ENCODE measurements at places on chromosomes 2 and 18.

DNA sequence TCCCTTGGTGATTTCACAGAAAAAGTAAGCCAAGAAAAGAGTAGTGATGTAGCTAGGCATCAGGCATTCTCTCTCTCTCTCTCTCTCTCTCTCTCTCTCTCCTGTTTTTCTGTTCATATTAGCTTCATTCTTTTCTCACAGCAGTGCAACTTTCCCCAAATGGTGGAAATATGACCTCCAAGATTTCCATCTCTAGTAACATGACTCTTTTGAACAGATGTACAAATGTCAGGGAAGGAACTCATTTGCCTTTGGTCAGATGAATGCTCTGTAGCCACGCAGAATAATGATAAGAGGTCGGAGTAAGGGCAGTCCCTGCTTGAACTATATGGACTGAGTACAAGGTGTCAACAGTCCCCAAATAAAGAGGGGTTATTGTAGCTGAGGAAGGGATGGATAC, 316.2 kb downstream of the GALNT13 start:
- no peak overlapping the region for H3K27ac ChIP-seq
- H3K36me3 ChIP-seq, result no peaks in the 10 kb centered on the region
- no peaks in the 10 kb centered on the region for H3K27me3 ChIP-seq
- no peaks in the 10 kb centered on the region for H3K4me1 ChIP-seq

DNA sequence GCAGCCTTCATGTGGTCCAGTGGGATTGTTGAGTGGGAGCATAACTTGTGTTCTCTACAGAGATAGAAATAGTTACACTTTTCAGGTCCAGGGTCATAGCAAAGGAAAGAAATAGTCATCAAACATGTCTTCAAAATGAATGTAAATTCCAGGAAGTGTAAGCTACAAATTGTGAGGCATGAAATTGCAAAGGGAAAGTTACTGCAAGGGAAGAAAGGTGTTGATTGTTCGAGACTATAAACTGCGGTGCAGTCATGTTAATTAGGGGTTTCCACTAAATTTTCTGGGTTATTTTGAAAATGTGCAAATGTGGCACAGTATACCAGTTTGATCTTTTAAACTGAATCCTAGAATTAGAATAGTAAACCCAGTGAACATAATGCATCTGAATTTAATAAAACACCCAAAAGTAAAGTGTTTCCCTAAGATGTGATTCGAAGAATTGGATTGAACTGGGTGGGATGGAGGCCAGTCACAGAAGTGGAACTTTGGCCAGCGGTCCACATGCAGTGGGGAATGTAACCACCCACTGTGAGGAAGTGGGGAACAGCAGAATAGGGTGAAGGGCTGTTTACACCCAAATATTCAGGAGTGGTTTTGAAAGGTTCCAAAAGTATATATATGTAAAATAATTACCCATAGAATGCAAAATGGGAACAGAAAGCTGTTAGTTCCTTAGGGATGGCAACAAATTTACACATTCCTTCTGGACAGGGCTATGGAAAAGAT, 126.5 kb upstream of the CCDC68 start:
- H3K4me3 ChIP-seq, result no peak overlapping the region
- no peaks in the 10 kb centered on the region for H3K27me3 ChIP-seq
- H3K36me3 ChIP-seq, result no peaks in the 10 kb centered on the region
- DNase-seq, result no peak

- H3K4me1 ChIP-seq, result peaks cover 35% of the 10 kb centered on the region
- DNase-seq, result peak; percentile 81
- H3K27ac ChIP-seq, result peak within 1 kb of the TSS; percentile 84
- no peaks in the 10 kb centered on the region for H3K27me3 ChIP-seq
- peak within 1 kb of the TSS; percentile 67 for H3K4me3 ChIP-seq
Observed at GRCh38 chr18:12702221-12703095, at the start of the genes CEP76 and PSMG2. Gene CEP76, minus strand, starts transcription at chr18:12702723. Its CDS starts 175 bp downstream, at chr18:12702548. Gene PSMG2, plus strand, starts transcription at chr18:12703042. Its CDS starts 66 bp downstream, at chr18:12703108.

GRCh38 chr2:100755441-100755840, 64.5 kb upstream of the NPAS2 start:
- no peaks in the 10 kb centered on the region for H3K27me3 ChIP-seq
- no peak overlapping the region for H3K4me3 ChIP-seq
- no peak for DNase-seq
- no peaks in the 10 kb centered on the region for H3K36me3 ChIP-seq
- H3K4me1 ChIP-seq, result no peaks in the 10 kb centered on the region
- no peak overlapping the region for H3K27ac ChIP-seq

DNA sequence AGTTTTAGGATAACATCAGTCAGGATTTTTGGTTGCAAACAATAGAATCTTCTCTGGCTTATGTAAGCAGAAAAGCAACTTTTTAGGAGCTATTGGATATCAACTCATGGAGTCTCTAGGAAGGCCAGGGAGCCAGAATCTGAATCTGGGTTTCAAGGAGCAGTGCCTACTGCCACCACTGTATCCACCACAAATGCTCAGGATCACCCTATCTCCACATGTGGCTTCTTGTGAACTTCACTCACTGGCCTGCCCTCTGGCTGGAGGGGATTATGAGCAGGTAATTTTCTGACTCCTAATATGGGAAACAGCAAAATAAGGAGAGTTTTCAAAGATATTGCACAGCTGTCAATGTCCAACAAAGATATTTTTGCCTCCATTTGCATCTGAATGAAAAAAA, 142.9 kb downstream of the PKP4 start:
- no peaks in the 10 kb centered on the region for H3K27me3 ChIP-seq
- no peak overlapping the region for H3K4me3 ChIP-seq
- DNase-seq, result no peak
- peaks cover 10% of the 10 kb centered on the region for H3K4me1 ChIP-seq

DNA sequence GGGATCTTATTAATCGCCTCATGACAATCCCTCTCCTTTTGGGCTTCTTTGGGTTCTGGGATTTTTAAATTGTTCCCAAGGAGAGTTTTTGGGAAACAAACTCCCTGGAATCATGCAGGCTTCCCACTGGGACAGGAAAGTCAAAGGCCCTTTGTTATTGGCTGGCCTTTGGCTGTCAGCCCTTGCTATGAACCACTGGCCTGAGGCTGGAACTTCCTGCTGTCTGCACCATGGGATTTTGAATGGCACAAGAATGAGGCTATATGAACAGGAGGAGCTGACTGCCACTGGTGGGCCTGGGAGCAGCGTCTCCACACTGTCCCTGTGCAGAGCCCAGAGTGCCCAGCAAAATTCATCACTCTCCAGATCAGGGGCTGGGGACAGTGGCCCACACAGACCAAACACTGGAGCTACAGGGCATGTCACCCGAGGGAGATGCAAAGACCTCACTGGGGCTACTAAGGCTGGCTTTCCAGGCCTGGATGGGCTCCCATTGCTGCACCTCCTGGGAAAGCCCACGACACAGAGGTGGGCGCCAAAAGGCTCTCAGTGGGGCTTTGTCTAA, 35.7 kb downstream of the STEAP3 start:
- H3K4me3 ChIP-seq, result no peak overlapping the region
- no peak overlapping the region for H3K27ac ChIP-seq
- H3K27me3 ChIP-seq, result no peaks in the 10 kb centered on the region

- no peaks in the 10 kb centered on the region for H3K27me3 ChIP-seq
- no peaks in the 10 kb centered on the region for H3K36me3 ChIP-seq
- no peaks in the 10 kb centered on the region for H3K4me1 ChIP-seq
Observed at GRCh38 chr2:37877457-37878315, 47.4 kb upstream of the RMDN2 start.

- no peaks in the 10 kb centered on the region for H3K27me3 ChIP-seq
- peaks cover 5% of the 10 kb centered on the region for H3K4me1 ChIP-seq
- no peak for DNase-seq
- H3K4me3 ChIP-seq, result no peak overlapping the region
- no peaks in the 10 kb centered on the region for H3K36me3 ChIP-seq
Observed at GRCh38 chr18:58581265-58581664, 47.6 kb downstream of the ALPK2 start.

DNA sequence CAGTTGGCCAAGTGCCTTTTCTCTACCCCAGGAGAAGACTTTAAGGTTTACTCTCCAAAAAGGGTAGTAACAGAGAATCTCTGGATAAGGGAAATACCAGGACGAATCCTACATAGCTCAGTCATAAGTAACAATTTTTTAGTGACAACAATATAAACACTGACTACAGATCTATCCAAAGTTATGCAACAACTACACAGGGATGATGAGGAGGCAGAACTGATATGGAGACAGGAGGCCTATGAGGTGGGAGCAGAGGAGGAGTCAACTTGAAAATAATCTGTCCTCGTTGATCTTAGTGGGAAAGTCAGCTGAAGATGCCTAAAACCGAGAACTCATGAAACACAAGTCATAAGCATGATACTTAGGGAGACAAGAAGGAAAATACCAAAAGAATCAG, 40.2 kb downstream of the SLC35F5 start:
- no peak for DNase-seq
- no peaks in the 10 kb centered on the region for H3K4me1 ChIP-seq
- H3K36me3 ChIP-seq, result peaks cover 24% of the 10 kb centered on the region
- H3K27ac ChIP-seq, result no peak overlapping the region

GRCh38 chr2:190470256-190470826, 62.2 kb downstream of the MFSD6 start:
- H3K4me3 ChIP-seq, result no peak overlapping the region
- peaks cover 24% of the 10 kb centered on the region for H3K4me1 ChIP-seq
- H3K27me3 ChIP-seq, result no peaks in the 10 kb centered on the region
- H3K27ac ChIP-seq, result peak overlapping the region; percentile 51

DNA sequence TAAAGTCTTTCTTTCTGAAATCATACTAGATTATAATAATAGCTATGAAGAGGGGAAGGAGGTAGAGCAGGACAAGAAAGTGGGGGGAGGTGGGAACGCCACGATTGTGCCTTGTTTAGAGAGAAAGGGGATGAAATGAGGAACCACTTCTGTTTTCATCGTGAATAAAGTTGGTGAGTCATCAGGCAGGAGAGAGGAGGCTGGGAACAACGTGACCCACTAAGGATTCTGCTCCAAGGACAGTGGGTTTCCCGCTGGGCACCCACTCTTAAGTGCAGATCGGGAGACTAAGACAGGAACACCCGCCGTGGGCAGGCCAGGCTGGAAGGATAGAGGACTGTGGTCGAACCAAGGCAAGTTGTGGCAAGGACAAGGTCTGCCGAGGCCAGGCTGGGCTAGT, 158.2 kb downstream of the L3MBTL4 start:
- no peak overlapping the region for H3K4me3 ChIP-seq
- no peak for DNase-seq

DNA sequence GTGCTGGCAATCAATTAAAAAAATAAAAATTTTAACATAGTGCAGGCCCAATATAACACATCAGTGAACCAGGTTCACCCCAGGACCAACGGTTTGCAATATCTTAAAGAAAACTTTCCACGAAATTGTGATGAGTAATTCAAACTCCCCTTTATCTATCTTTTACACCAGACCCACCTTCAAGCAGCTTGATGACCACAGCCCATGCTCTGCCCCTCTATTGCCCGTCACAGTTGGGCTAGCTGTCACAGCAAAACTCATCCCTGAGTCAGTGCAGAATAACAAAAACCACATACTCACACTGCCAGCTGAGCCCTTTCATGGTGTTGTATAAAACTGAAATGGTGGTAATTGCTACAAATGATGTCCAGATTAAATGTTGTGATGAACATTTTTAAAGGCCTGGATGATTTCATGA, 112.5 kb upstream of the CREB1 start:
- H3K36me3 ChIP-seq, result no peaks in the 10 kb centered on the region
- no peak for DNase-seq
- no peak overlapping the region for H3K4me3 ChIP-seq

- no peaks in the 10 kb centered on the region for H3K4me1 ChIP-seq
- H3K27ac ChIP-seq, result no peak overlapping the region
- H3K36me3 ChIP-seq, result no peaks in the 10 kb centered on the region
- no peak for DNase-seq
- H3K4me3 ChIP-seq, result no peak overlapping the region
Observed at GRCh38 chr18:35588995-35589394, 7.5 kb downstream of the GALNT1 start.

DNA sequence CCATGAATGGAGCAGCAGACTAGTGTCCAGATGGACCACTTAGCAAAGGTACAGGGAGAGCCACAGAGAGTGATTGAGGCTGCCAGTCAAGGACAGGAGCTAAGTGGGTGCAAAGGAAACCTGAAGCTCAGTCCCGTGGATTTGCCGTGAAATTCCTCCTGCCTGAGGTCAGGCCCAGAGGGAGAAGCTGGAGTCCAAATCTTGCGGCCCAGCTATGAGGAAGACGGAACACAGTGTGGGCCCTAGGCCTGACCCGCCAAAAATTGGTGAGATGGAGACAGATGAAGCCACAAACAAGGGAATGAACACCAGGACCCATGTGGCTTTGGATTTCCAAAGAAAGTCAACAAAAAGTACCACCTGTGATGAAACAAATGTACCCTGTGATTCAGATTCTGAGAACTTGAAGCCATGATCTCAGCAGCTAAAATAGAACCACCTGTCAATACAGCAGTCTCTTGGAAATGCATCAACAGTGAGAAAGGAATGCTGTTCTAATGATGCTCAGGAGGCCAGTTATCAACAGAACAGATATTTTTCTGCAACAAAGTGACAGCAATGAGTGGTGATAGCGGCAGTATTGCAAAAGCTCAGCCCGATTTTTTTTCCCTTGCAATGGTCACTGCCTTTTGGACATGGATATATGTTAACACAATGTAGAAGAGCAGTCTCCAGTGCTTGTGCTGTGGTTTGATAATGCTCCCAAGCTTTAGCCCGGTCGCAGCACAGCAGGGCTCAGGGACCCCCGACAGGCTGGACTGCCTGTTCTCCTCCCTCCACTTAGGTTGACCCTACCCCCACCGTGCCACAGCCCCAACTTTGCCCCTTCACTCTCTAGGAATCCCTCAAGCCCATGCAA, 10.7 kb downstream of the COL6A3 start:
- H3K36me3 ChIP-seq, result no peaks in the 10 kb centered on the region
- no peak overlapping the region for H3K4me3 ChIP-seq
- H3K4me1 ChIP-seq, result no peaks in the 10 kb centered on the region

DNA sequence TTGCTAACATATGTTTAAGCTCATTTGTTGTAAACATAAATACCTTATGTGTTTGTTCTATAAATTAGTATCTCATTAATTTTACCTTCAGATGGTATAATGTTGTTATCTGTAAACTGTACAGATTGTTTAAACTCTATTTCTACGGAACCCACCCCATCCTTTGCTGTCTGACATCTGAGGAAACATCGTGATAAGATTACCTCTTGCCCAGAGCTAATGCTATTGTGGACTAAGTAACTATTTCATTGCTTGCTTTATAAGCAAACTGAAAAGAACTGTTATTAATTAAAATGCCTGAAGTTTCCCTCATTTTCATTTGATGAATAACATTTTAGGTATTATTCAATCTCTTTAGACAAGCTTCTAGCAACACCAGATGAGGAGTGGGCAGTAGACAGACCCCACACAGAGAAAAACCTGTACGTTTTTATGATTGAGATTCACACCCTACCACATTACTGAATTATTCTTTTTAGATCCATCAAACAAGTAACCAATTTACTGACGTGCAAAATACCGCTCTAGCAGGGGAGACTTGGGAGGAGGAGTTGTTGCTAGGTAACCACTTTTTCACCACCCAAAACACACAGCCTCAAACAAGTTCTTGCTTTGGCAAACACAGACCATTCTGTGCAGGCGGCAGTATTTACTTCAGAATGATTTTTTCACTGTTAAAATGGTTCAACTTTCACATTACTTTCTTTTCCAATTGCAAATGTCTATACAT, 1.9 kb upstream of the SYT4 start:
- H3K36me3 ChIP-seq, result no peaks in the 10 kb centered on the region
- H3K27me3 ChIP-seq, result no peaks in the 10 kb centered on the region
- no peaks in the 10 kb centered on the region for H3K4me1 ChIP-seq

Data from body of pancreas (tissue), 4 donors.